Stimulated activated CD8-positive, alpha-beta memory T cell treated with anti-CD3 and anti-CD28 coated beads, Interleukin-4, amount 100 ng/mL, for 4 hours (primary cell): ENCODE measurements at places on chromosomes 6 and 20.

- no peak for DNase-seq
These were observed 128.7 kb downstream of the RIN2 start for GRCh38 chr20:19886661-19887288.

- DNase-seq = no peak
These were observed 26.4 kb downstream of the SNX9 start for GRCh38 chr6:157849288-157850017.

DNA sequence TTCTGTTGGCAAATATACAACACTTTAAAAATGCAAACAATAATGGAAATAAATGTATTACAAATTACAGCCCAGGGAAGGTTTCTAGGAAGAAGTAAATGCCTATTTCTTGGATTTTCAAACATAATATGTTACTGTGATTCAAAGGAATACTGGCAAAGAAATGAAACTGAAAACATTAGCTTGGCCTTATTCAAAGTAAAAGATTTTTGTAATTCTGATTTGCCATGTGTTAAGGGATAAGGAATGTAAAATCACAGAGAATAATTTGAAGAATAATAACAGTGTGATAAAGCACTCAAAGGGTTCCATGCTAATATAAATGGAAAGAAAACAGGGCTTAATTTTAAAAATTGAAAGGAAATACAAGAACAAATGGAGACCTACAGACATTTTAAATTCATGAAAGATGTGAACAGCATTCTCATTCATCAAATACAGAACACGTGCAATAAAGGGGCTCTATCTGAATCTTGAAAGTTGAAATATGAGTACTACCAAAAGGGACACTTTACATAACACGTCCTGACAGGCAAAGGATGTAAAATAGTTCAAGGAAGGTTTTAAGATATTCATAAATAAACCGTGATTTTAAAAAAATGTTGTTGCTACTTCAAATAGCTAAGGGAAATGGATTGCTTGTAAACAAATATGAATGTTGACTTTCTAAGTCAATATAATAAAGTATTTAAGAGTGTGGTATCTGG is 138.1 kb downstream of the RFPL4B start:
- no peak for DNase-seq

DNA sequence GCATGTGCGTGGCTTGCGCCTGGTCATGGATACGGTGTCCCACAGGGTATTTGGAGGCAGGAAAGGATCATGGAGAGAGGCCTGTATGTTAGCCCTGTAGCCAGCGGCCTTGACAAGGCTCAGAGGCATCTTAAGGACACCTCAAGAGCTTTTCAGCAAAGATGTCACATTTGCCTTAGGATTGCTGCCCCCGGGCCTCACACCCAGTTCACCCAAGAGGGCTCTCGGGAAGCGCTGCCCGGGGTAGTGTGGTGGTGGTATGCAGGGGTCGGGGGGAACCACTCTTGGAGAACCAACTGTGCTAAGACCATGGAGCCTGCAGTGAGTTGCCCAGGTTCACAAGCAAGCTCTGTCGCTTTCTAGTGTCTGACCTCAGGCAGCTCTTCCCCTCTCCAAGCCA is 36.9 kb upstream of the VSTM2L start:
- DNase-seq = no peak

- no peak for DNase-seq
These were observed 451.8 kb downstream of the CD83 start for GRCh38 chr6:14569394-14569793.

- no peak for DNase-seq
These were observed 284.3 kb upstream of the KHDRBS2 start for GRCh38 chr6:62570372-62570771.

- peak; percentile 0 for DNase-seq
These were observed 1.2 kb downstream of the SYNCRIP start for GRCh38 chr6:85641522-85641896.

DNA sequence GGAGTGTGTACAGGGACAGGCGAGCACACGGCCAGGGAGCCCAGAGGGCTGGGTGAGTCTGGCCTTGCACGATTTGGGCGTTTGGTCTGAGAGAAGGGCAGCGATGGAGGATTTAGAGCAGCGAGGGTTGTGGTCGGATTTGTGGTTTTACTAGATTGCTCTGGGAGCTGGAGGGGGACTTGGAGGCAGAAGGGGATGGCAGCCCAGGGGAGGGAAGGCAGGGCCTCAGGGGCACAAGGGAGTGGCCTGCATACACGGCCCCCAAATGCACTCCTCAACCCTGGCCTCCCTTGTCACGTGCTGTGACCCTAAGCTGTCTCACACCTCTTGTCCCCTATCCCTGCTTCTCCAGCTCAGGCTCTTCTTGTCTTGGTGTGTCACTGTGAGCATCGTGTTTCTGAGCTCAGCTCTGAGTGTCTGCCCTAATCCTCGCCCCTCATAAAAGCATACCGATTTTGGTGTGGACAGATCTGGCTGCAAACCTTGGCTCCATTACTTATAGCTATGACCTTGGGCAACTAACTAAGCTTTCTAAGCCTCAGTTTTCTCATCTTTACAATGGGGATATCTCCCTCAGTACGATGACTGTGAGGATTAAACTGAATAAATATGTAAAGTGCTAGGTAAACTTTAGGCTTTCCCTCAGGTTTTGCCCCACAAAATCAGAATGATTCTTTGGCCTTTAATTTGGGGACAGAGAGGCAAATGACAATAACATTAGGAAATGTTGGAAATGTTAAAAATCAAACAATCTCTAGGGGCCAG is 120.1 kb upstream of the ARMC2 start:
- no peak for DNase-seq

DNA sequence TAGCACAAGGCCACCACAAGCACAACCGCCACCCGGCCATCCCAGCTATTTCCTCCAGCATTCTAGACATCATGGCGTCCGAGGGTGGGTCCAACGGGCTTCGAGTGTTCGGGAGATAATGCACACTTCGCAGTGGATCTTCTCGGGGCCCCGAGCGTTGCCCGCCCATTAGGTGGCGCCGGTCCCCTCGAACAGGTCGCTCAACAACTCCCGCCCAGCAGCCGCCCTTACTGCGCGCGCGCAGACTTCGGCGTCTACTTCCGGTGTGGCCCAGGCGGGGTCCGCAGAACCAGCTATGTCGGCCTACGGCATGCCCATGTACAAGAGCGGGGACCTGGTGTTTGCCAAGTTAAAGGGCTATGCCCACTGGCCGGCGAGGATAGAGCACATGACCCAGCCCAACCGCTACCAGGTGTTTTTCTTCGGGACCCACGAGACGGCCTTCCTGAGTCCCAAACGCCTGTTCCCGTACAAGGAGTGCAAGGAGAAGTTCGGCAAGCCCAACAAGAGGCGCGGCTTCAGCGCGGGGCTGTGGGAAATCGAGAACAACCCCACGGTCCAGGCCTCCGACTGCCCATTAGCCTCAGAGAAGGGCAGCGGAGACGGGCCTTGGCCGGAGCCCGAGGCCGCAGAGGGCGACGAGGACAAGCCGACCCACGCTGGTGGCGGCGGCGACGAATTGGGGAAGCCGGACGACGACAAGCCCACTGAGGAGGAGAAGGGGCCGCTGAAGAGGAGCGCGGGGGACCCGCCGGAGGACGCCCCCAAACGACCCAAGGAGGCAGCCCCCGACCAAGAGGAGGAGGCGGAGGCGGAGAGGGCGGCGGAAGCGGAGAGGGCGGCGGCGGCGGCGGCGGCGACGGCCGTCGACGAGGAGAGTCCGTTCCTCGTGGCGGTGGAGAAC is at the start of gene HDGFL1:
Gene HDGFL1 (plus strand): TSS at position 286 of the 904 bp plus-strand sequence. CDS start 10 bp downstream, at position 296.
- DNase-seq = no peak

DNA sequence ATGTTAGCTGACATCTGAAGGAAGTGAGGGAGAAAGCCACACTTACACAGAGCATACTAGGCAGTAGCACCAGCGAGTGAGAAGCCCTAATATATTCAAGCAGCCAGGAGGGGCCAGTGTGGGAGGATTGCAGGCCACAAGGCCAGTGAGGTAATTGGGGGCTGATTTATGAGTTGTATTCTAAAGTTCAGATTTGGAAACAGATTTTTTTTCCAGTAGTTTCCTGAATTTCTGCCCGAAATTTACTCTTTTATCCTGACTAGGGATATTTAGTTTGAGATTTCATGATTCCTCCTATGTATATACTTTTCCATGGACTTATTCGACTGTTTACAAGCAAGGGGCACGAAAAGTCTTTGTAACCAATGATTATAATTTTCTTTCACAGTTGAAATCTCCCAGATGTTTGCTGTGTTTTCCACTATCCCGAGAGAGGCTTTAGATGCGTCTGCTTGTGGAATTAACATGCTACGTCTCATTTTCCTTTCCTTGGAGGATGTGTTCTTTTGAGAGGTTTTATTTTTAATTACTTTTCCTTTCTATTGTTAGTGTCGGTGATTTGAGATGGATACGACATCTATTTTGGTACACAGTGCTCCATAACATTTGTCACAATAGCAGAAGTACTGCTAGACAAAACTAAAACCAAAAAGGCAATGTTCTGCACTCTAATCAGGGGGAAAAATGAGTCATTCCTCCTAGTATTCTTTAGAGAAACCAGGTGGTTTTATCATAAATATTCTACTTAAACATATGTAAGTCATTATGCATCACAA is 356.3 kb upstream of the HSF2 start:
- no peak for DNase-seq

- DNase-seq = no peak
These were observed 80.9 kb upstream of the TOX2 start for GRCh38 chr20:43833511-43834395.

GRCh38 chr20:44431118-44431501 is 44.6 kb upstream of the TTPAL start:
- DNase-seq = no peak

DNA sequence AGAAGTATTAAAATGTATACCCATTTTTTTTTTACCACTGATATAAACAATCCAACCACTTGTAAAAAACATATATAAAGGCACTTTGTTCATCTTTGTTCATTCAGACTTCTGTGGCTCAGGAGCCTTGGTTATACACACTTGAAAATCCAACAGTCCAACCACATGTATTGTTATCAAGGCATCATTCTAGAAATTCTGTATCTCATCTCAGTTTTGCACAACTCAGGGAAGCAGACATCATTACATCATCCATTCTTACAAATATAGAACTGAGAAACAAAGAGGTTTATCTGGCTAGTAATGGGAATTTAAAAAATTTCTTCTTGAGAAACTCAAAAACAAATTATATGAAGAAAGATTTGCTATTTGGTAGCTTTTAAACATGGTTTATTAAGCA is 88.1 kb downstream of the HMGCLL1 start:
- DNase-seq = no peak

DNA sequence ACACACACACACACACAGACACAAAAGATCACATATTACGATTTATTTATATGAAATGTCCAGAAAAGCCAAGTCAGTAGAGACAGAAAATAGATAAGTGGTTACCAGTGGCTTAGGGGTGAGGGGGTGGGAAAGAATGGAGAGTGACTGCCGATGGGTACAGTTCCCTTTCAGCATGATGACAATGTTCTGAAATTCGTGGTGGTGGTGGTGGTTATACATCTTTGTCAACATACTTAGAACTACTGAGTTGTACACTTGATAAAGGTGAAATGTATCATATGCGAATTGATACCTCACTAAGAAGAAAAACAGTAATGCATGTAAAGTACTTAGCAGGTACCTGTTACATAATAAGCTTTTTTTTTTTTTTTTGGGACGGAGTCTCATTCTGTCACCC is 124.3 kb downstream of the SCAF8 start:
- no peak for DNase-seq

- no peak for DNase-seq
These were observed 2.8 kb downstream of the SLC12A5 start for GRCh38 chr20:46031701-46032254.

GRCh38 chr20:44029848-44030230 is 115.2 kb downstream of the TOX2 start:
- DNase-seq = no peak

- no peak for DNase-seq
These were observed 389.8 kb downstream of the GRIK2 start for GRCh38 chr6:101783287-101783686.

DNA sequence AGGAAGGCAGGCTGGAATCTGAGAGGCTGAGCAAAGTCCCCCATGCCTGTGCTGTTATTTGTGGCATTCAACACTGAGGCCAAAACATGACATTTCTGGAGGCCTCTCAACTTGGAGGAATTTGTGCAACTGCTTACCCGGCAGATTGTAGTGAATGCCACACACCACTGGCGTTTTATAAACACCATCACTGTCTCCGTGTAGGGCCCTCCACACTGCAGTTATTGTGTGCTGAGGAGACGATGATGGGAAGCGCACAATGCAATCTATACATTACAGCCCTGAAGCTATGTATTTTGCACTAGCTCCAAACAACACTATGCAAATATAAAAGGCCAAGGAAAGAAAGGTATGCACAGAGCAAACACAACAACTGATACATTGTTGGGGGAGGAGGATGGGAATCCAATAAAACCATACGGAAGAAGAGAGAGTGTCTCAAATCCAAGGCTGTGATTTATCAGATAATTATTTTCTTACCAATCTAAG is 106.5 kb downstream of the SMLR1 start:
- DNase-seq = no peak

DNA sequence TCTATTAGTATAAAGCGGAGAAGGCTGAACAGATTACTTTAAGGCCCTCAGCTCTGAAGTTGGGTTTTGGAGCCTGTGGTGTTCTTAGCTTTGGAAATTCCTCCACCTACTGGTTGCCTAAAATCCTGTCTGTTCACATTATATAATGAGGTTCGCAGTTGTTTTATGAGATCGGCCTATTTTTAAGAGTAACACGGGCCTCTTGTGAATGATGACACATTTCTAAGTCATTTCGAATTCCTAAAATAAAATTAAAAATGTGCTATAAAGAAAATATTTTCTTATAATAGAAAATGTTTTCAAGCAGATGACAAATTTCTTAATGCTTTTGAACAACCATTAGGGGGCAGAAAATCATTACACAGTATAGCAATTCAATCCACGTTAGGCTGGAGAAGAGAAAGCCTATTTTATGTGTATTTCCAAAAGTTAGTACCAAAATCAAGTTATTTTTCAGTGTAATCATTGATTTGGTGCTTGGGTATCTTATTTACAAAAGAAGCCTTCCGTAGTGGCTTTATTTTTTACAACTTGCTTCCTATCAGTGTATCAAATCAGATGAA is 15.8 kb upstream of the FAM8A1 start:
- no peak for DNase-seq

- peak; percentile 18 for DNase-seq
These were observed 58.5 kb upstream of the PRSS16 start for GRCh38 chr6:27188885-27189418.

DNA sequence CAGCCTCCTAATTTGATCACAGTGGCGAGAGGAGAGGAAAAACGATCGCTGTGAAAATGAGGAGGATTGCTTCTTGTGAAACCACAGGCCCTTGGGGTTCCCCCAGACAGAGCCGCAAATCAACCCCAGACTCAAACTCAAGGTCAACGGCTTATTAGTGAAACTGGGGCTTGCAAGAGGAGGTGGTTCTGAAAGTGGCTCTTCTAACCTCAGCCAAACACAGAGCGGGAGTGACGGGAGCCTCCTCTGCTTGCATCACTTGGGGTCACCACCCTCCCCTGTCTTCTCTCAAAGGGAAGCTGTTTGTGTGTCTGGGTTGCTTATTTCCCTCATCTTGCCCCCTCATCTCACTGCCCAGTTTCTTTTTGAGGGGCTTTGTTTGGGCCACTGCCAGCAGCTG is 28.7 kb downstream of the SAYSD1 start:
- DNase-seq = no peak

- DNase-seq = no peak
These were observed 215.3 kb upstream of the SUPT3H start for GRCh38 chr6:45592991-45593390.
